ENCODE measurements at places on chromosomes 6 and 20.

- DNase-seq = no peak
Measured at GRCh38 chr20:40294747-40295146, 394.3 kb downstream of the MAFB start.

DNA sequence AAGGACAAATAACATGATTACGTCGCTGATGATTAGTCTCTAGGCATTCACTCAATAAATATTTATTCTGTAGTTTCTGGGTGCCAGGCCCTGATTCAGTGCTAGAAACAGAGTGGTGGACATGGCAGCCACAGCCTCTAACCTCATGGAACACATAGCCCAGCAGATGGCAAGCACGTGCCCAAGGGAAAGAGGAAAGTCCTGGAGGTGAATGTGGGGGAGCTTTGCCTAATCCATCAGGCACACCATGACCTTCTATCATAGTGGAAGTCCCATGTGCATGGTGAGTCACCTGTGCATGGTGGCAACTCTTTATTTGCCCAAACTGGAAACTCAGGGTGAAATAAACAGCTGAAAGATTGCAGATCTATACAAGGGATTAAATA, 143.0 kb upstream of the TNFAIP3 start:
- no peak for DNase-seq

DNA sequence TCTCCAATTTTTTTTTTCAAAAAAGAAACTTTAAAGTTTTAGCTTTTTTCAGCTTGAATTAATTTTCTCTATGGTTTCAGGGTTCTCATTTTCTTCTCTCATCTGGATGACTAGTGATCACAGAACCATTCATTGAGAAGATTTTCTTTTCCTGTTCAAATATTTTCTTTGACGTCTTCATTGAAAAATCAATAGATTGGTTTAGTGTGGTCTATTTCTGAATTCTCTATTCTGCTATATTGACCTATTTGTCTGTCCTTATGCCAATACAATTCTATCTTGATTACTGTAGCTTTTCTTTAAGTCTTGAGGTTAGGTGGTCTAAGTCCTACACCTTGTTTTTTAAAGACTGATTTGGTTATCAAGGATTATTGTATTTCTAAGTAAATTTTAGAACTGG, 150.2 kb upstream of the MAN1A1 start:
- no peak for DNase-seq

GRCh38 chr6:49645139-49645538, 8.5 kb upstream of the RHAG start:
- DNase-seq = no peak

DNA sequence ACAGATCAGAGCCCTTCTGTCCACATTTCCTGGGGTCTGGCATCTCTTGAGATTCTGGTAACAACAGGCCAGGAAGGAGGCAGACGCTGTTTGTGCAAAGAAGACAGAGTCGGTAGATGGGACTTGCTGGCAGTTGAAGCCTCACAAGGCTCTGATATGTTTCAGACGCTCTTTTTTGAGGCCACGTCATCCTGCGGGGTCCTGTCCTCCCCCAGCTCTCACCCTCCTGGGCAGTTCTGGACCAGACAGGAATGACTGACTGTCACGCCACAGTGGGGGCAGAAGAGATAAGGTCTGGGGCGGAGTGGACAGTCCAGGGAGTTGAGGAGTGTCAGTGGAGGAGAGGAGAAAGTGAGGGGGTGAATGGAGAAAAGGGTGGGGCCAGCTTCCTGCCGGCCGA, 87.1 kb upstream of the SULF2 start:
- DNase-seq = no peak

- no peak for DNase-seq
Measured at GRCh38 chr20:1876975-1877608, 18.1 kb upstream of the SIRPA start.

- DNase-seq = no peak
Measured at GRCh38 chr6:24658573-24659560, 7.8 kb downstream of the TDP2 start.

GRCh38 chr20:1310506-1311190, 18.3 kb downstream of the SDCBP2 start:
- DNase-seq = no peak
